CD4-positive, alpha-beta T cell treated with Interleukin-10 for 1 hour (primary cell): ENCODE measurements at places on chromosomes 3 and 15.

DNA sequence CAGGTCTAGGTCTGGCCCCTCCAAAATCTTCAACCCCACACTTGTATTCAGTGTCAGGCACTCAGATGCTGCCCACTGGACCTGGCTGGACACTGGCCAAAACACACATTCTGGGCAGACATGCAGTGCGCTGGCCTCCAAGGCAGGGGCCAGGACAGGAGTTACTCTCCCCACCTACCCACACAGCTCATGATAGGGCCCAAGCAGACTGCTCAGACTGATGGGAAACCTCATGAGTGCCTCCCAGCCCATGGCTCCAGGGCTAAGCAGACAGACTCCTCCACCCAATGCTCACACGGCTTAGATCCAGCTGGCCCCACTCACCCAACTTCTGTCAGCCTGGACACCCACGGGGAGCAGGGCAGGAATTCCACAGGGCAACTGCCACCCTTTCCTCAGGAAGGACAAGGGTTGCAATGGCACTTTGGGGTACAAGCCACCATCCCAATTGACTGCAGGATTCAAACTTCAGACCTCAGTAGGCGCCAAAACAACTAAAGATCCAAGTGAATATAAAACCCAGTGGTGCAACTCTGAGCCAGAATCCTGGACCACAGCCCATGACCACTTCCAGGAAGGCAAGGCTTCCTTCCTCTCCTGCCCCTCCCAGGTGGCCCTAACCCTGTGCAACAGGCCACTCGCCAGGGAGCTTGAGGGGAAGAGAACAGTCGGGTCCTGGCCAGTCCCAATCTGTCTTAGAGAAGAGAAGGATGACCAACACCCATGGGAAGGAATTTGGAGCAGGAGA is 1.4 kb downstream of the LTF start:
- no peak for DNase-seq

DNA sequence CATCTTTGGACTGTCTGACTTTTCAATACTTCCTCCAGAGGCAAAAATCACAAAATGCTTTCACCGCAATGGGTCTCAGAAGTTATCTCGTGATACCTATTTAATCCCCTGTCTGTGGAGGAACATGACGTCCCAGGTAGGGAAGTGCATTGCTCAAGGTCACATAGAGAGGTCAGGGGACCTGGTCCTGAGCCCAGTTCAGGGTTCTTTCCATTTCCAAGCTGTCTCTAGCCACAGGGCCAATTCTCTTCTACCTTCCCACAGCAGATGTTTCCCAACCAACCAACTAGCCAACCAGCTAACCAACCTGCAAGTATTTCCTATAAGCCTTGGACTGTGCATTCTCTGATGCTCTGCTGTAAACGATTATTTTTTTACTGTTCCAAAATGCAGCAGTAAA is 122.2 kb upstream of the DLG1 start:
- no peak for DNase-seq

GRCh38 chr3:177523872-177524438 is 326.7 kb upstream of the TBL1XR1 start:
- peak; percentile 8 for DNase-seq

DNA sequence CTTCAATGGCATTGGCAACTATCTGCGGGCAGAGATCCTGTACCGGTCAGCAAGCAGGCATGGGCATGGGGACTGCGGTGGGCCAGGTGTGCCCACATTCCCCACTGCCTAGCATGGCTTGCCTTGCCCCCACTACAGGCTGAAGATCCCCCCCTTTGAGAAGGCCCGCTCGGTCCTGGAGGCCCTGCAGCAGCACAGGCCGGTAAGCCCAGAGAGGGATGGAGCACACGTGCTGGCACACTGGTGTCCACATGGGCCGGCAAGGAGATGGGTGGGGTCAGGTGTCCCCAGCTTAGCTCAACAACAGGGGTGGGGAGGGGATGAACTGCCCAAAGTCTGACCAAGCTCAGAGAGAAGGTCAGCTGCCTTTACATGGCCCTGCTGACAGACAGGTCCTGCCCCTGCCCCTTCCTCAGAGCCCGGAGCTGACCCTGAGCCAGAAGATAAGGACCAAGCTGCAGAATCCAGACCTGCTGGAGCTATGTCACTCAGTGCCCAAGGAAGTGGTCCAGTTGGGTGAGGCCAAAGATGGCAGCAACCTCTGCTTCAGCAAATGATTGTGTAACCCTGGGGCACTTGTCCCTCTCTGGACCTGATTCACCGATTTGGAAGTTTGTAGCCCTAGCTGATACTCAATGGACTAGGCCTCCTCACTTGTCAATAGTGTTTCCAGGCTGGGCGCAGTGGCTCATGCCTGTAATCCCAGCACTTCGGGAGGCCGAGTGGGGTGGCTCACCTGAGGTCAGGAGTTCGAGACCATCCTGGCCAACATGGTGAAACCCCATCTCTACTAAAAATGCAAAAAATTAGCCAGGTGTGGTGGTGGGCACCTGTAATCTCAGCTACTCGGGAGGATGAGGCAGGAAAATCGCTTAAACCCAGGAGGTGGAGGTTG is 5.6 kb downstream of the NEIL1 start:
- DNase-seq: no peak

DNA sequence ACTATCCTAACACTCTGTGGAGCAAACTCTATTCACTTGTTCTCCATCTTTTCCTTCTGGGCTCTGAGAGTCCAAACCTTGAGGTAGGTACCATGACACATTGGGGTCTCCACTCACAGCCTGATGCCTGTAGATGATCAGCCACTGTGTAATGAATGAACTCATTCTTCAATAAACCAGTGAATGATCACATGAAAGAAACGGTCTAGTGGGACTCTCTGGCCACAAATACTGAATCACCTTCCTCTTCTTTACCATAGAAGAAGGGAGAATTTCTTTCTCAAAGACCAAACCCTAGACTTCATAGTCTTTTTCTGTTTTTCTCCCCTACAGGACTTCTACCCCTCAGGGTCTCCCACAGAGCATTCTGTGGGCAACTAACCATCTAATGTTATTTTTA is 20.5 kb upstream of the ABHD2 start:
- no peak for DNase-seq

DNA sequence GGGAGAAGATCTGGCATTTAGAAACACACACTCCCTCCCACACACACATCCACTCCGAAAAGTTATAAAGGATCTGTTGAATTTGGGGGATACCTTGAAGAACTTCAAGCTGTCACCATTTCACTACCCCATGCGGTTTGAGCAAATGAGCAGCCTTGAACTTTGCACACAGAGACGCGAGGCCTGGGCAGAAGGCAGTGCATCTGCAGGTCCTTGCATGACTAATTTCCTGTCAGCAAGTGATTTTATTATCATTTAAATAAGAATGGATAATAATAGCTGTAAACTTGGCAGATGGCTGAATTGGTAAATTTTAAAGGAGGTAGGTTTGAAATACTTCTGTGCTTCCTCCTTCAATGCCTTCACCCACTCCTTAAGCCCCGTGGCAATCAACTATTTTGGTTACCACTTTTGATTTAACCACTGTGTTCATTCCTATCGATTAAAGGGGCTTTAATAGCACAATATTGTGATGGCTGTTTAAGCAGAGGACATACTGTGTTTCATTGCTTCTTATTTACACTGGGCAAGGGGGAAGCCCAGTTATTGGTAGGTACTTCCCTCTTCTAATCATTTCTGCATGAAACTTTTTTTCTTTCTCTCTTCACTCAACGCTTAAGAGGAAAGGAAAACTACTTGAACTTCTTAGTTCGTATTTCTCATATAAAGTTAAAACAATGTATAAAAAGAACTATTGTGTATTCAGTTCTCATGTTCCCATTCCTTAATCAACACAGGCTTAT is 108.1 kb downstream of the ROBO2 start:
- DNase-seq: no peak

DNA sequence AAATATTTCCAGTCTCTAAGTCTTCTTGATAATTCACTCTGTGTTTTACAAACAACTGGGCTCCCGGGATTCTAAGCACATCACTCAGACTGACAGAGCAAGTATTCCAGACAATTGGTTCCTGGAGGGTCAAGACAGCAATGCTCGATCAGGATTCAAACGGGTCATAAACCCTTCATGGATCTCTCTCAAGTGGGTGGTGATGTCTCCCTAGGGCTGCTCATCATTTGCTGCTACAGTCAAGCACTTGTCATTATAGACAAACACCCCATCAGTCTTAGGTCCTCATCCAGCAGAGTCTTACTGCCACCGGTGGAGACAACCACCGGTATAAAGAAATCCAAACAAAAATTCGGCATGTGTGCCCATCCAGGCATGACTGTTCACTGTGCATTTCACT is 921.1 kb downstream of the FHIT start:
- DNase-seq: no peak

DNA sequence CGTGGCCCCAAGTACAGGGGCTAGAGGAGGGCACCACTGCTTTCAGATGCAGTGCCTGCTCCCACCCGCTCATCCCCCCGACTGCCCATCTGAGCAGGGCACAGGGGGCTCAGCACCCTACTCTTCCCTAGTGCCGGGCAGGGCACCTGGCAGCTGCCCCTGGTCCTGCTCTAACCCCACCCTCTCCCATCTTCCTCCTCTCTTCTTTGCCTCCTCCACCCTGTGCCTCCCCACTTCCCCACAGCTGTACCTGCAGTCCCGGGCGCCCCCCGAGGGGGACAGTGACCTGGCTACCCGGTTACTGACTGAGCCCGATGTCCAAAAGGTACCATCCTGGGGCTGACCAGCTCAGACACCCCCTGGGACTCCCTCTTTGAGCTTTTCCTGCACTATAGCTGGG is 12.8 kb downstream of the NBEAL2 start:
- DNase-seq: no peak

DNA sequence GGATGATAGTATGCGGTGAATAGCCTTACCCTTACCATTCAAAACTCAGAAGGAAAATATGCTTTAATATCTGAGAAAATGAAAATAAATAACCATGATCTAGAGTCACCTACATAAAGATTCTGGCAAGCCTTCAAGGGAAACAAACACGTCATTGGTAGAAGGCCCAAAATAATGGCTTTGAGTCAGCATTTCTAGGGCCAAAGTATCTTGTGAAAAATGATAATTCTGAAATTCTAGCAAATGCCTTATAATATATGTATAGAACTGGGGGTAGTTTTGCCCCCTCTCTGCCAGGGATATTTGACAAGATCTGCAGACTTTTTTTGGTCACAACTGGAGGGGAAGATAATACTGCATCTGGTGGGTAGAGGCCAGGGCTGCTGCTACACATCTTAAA is 15.4 kb downstream of the PLSCR1 start:
- DNase-seq: no peak

- no peak for DNase-seq
These were observed 13.1 kb downstream of the CCR1 start for GRCh38 chr3:46194868-46195553.

GRCh38 chr3:72615776-72616175 is 232.5 kb downstream of the SHQ1 start:
- no peak for DNase-seq

GRCh38 chr15:88196961-88197360 is 59.6 kb downstream of the NTRK3 start:
- DNase-seq: no peak

GRCh38 chr3:64716110-64716710 is 28.4 kb upstream of the ADAMTS9 start:
- DNase-seq: no peak

- no peak for DNase-seq
These were observed 10.5 kb downstream of the C15orf61 start for GRCh38 chr15:67531379-67531914.

- DNase-seq: no peak
These were observed 14.3 kb upstream of the SPRED1 start for GRCh38 chr15:38238311-38238710.

DNA sequence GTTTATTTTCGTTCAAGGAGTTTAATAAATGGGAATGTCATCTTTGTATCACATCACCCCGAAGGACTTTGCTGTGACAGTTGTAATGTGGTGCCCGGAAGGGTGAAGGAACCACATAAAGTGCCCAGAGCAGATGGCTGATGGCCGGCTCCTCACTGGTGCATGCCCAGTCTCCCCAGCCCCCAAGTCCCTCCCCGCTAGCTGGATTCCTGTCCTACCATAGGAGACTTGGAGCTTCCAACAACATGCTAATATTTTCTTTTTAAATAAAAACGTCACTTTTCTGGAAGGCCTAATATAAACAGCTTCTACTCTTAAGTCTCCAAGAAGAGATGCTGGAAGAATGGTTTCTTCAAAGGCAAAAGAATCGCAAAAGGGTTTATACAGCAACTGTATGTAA is 273.9 kb upstream of the LRTM1 start:
- no peak for DNase-seq

DNA sequence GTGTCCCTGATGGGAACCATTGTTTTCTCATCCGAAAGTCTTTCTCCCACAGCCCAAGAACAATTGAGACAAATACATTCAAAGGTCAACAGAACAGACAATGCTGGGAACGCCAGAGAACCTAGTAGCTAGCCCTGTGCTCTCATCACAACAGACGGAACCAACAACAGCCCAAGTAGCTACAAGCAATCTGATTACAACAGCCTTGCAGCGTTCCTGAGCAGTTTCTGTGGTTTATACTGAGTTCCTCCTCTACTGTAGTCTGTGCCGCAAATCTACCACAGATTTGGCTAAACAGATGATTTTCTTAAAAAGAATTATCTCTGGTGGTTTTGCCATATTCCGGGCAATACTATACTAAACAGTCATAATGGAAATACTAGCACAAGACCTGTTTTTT is 435.6 kb downstream of the MECOM start:
- DNase-seq: peak; percentile 1

DNA sequence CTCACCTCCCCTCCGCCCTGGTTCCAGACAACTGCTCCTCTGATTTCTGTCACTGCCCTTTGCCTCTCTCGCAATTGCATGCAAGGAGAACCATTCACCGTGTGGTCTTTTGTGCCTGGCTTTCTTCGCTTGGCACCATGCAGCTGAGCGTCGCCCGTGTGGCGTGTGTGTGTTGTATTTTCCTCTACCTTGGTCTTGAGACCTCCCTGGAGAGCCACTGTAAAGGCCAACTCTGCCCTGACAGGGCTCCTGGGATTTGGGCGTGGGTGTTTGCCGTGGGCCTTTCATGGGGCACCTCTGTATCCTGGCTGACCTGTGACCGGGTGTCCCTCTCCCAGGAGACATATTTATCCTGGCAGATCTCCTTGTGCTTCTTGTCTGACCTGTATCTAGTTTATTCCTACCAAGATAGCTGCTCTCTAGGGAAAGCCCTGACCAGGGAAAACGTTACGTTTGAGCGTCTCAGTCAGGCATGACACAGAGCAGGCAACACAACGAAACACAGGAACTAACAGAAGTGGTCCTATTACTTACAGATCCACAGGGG is 2.0 kb upstream of the PIGZ start:
- DNase-seq: no peak

DNA sequence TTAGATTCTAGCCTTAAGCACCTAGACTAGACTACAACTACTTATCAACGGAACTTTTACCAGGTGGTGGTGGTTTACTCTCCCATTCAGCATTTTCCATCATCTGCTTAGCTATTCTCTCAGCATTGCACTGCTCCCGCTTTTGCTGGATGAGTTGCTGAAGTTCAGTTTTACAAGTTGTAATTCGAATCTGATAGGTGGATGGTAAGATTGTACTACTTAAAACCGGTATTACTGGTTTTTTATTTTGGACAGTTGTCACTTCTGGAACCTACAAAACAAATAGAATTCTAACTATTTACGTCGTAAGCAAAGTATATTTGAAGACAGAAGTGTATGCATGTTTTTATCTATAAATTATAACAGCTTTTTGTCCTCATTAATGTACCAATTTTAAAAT is 41.1 kb downstream of the PIK3R4 start:
- no peak for DNase-seq

- DNase-seq: no peak
These were observed 10.8 kb downstream of the MINAR1 start for GRCh38 chr15:79442911-79443310.

- no peak for DNase-seq
These were observed 472.8 kb downstream of the ZIC1 start for GRCh38 chr3:147881933-147882332.
